Activated CD4-positive, alpha-beta T cell treated with anti-CD3 and anti-CD28 coated beads, Interleukin-2, amount 10 ng/mL, durations not matched to agents 7 days and 5 days (primary cell): ENCODE measurements at places on chromosomes 6 and 20. TPM values are rescaled to one million over a fixed set of nuclear protein-coding genes. Genes with fewer than 3 reads are reported as not detected.

- no peaks in the 10 kb centered on the region for H3K4me1 ChIP-seq
- peaks cover 23% of the 10 kb centered on the region for H3K36me3 ChIP-seq
- no peak overlapping the region for H3K4me3 ChIP-seq
- H3K27me3 ChIP-seq, result no peaks in the 10 kb centered on the region
- no peak overlapping the region for H3K27ac ChIP-seq
- no peak for DNase-seq
Measured at GRCh38 chr6:70503813-70504465, 62.8 kb upstream of the SDHAF4 start.

GRCh38 chr6:66900133-66901083 lies 1193.4 kb upstream of the EYS start:
- H3K4me3 ChIP-seq, result no peak overlapping the region
- H3K27me3 ChIP-seq, result no peaks in the 10 kb centered on the region
- no peak for DNase-seq
- H3K36me3 ChIP-seq, result no peaks in the 10 kb centered on the region
- no peaks in the 10 kb centered on the region for H3K4me1 ChIP-seq
- no peak overlapping the region for H3K27ac ChIP-seq

DNA sequence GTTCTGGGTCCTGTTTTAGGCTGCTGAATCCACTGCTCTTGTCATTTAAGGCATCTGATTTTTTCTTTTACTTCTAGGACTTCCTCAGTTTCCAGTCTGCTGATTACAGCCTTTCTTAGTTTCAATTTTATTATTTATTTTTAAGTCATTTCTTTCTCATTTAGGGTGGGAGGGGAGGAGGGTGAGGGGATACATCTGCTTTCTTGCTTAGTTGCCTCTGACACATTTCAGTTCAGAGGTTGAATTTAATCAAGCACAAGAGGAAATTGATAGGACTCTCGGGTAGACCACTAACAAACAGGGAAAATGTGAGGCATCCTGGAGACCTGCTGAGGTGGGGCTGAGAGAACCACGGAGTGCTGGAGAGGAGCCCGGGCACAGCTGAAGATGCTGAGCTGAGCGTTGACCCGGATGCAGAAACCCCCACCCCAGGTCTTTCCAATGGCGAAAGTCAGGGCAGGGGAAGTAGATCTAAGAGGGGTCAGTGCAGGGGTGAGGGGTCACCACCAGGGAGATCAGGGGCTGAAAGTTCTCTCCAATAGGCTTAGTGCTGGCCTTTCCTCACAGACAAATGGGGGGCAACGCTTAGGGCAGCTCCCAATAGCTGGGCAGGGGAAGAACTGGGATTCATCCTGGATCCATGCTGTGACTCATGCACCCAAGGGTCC lies 7.6 kb upstream of the TREML2 start:
- H3K27ac ChIP-seq, result peak overlapping the region; percentile 72
- no peak overlapping the region for H3K4me3 ChIP-seq
- H3K27me3 ChIP-seq, result peaks cover 6% of the 10 kb centered on the region
- DNase-seq, result no peak

GRCh38 chr6:104601131-104601651 lies 258.5 kb downstream of the HACE1 start:
- H3K4me3 ChIP-seq, result no peak overlapping the region
- no peak for DNase-seq
- H3K4me1 ChIP-seq, result peaks cover 11% of the 10 kb centered on the region
- H3K27me3 ChIP-seq, result peaks cover under 1% of the 10 kb centered on the region
- no peaks in the 10 kb centered on the region for H3K36me3 ChIP-seq
- no peak overlapping the region for H3K27ac ChIP-seq

- no peaks in the 10 kb centered on the region for H3K27me3 ChIP-seq
- H3K27ac ChIP-seq, result no peak overlapping the region
- H3K36me3 ChIP-seq, result no peaks in the 10 kb centered on the region
- DNase-seq, result no peak
- H3K4me1 ChIP-seq, result no peaks in the 10 kb centered on the region
Measured at GRCh38 chr6:82766476-82766875, 299.2 kb downstream of the UBE3D start.

DNA sequence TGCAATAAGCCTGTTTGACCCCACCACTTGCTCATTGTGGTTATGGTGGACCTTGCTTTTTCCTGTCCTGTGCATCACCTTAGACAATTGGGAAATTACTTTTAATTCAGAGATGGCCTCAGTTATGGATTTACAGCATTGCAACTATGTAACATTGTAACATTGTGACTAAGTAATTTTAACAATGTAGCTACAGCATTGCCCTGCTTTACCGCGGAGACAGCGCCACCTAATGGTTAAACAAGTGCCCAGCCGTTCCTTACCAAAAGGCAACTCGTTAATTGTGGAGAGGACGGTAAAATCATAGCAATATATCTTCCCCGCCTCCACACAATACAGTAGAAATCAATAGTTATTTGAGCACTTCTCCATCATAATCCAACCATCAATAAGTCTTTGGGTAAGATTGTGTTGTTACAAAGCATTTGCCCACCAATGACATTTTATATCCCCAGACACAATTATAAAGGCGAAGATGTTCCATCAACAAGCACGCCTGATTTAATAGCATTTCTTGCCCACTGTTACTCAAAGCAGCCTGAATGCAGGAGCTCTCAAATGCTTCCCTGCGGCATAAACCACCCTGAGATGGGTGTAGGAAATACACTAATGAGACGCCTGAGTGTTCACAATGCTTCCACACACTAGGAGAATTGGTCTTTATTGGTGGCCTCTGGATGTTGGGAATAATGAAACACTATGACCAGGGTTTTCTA lies 93.7 kb downstream of the PROKR2 start:
- no peak overlapping the region for H3K27ac ChIP-seq
- no peaks in the 10 kb centered on the region for H3K36me3 ChIP-seq
- peaks cover 2% of the 10 kb centered on the region for H3K4me1 ChIP-seq
- peak; percentile 73 for DNase-seq
- H3K4me3 ChIP-seq, result no peak overlapping the region

- H3K27ac ChIP-seq, result no peak overlapping the region
- DNase-seq, result no peak
Measured at GRCh38 chr6:25377664-25378063, 98.5 kb downstream of the CARMIL1 start.

DNA sequence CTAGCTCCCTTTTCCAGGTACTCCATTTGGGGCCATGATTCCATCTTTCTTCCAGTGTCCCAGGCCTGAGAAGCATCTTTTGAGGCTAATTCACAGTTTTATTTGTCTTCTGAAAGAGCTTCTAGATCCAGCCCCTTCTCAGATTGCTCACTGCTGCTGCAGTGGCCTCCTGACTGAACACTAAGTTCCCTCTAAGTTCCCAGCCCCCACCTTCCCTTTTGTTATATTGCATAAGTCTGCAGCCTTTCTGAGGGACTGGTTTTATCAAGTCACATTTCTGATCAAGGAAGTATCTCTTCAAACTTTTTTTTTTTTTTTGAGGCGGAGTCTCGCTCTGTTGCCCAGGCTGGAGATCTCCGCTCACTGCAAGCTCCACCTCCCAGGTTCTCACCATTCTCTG lies 10.7 kb downstream of the MAPRE1 start:
- peaks cover 60% of the 10 kb centered on the region for H3K4me1 ChIP-seq
- DNase-seq, result no peak
- H3K27me3 ChIP-seq, result no peaks in the 10 kb centered on the region
- H3K27ac ChIP-seq, result no peak overlapping the region

DNA sequence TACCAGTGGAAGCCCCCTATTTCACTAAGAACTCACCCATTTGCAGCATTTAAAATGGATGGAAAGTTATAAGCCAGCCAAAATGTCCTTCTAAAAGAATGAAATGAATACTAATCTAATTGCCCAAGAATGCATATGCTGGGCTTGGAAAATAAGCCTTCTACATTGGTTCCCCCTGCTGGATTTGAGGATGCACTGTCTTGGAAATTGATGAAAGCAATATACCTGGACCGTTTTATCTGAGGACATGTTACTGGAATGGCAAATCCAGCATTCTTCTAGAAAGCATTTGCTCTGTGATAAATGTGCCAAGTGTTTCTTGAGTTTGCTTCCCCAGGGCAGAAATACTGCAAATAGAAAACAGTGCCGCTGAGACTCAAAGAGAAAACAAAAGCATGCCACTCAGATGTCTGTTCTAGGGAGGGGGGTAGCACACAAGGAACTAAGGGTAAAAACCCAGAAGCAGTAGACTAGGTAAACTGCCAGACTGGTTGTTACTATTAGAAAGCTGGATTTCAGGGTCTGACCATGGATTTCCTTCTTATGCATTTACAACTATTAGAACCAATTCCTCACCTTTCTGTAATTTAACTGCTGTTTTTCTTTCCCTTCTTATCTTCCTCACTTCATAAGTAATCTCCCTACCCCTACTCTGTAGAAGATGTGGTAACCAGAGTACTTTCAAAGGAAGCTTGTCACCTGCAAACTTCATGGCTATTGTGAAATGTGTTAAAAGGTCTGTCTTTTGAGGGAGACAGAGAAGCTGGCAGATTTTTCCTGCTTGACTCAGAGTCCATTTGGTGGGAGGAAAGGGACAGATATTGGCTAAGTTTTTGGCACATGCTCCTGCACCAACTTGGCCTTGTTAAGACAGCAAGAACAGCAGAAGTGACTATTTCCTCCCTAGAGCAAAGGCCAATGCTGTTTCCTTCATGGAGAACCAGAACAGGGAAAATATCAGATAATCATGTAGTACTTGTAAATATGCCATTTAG lies 642.6 kb downstream of the KIF16B start:
- DNase-seq, result no peak
- H3K36me3 ChIP-seq, result no peaks in the 10 kb centered on the region
- no peak overlapping the region for H3K4me3 ChIP-seq
- H3K27me3 ChIP-seq, result no peaks in the 10 kb centered on the region
- H3K4me1 ChIP-seq, result no peaks in the 10 kb centered on the region

- H3K27ac ChIP-seq, result no peak overlapping the region
- H3K4me1 ChIP-seq, result no peaks in the 10 kb centered on the region
- no peaks in the 10 kb centered on the region for H3K36me3 ChIP-seq
- H3K4me3 ChIP-seq, result no peak overlapping the region
- no peaks in the 10 kb centered on the region for H3K27me3 ChIP-seq
- no peak for DNase-seq
Measured at GRCh38 chr6:43840490-43841218, 70.6 kb downstream of the VEGFA start.

DNA sequence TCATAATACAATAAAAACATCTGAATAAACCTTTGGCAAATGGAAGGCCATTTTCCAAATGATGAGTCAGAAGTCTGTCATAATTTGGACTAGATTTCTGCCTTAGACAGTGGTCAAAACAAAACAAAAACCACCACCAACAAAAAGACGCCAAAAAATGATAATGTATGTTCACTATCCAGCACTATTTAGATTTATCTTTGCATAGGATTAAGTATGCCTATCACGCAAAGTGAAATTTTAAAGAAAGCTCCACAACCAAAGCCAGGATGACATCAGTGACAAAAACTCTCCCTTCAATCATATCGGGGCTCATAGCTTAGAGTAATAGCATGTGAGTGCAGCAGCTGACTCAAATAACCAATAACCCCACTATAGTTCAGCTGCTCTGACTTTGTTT lies 201.9 kb downstream of the MOXD1 start:
- H3K27me3 ChIP-seq, result no peaks in the 10 kb centered on the region
- no peak for DNase-seq
- no peak overlapping the region for H3K27ac ChIP-seq
- no peak overlapping the region for H3K4me3 ChIP-seq
- H3K36me3 ChIP-seq, result no peaks in the 10 kb centered on the region

- no peaks in the 10 kb centered on the region for H3K4me1 ChIP-seq
- no peaks in the 10 kb centered on the region for H3K27me3 ChIP-seq
- no peak for DNase-seq
- no peak overlapping the region for H3K27ac ChIP-seq
Measured at GRCh38 chr6:62971976-62972658, 239.2 kb upstream of the FKBP1C start.

DNA sequence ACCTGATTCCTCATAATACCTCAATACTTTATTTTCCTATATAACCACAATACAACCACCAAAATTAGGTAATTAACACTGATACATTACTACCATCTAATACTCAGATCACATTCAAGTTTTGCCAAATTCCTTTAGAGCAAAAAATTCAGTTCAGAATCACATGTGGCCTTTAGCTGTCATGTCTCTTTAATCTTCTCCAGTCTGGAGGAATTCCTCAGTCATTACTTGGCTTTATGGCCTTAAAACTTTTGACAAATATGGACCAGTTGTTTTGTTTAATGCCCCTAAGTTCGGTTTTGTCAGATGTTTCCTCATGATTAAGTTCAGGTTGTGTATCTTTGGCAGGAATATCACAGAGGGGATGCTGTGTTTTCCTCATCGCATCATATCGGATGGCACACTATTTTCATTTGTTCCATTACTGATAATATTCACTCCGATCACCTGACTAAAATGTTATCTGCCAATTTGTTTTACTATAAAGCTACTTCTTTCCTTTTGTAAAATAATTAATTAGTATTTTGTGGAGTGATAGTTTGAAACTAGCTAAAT lies 51.2 kb upstream of the AKIRIN2 start:
- no peak overlapping the region for H3K27ac ChIP-seq
- peaks cover 17% of the 10 kb centered on the region for H3K4me1 ChIP-seq
- no peak overlapping the region for H3K4me3 ChIP-seq

The MYLK2 gene
- 0.52 TPM for total RNA-seq

The SNTA1 gene
- total RNA-seq, result 9.5 TPM

The ZC2HC1B gene
- total RNA-seq, result not detected

The PKHD1 gene
- not detected for total RNA-seq

The PPP1R16B gene
- total RNA-seq, result 67.4 TPM

The RIPOR2 gene
- total RNA-seq, result 287 TPM

The SIM1 gene
- not detected for total RNA-seq

The REV3L gene
- 38.9 TPM for total RNA-seq

The TRDN gene
- total RNA-seq, result not detected

The SMPDL3A gene
- 0.19 TPM for total RNA-seq

The BPIFB6 gene
- total RNA-seq, result not detected
